ENCODE measurements at places on chromosomes 3 and 15.

GRCh38 chr15:68363353-68363752, 68.6 kb downstream of the ITGA11 start:
- DNase-seq, result no peak

DNA sequence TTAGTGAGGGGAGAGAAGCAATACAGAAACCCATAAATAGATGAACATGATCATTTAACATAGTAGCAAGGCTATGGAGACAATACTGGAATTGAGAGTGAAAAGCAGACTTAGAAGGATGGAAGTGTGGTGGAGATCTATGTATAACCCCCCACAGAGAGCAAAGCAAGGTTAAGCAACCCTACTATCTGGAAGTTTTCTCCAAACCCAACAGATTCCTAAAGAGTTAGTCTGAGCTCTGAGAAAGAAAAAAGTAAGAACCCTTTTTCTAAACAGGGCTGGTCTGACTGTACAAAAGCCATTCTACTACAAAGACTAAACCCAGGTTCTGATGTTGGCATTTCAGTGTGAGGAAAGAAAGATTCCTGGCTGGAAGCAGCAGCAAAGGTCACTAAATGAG, 153.2 kb downstream of the WNT5A start:
- no peak for DNase-seq

DNA sequence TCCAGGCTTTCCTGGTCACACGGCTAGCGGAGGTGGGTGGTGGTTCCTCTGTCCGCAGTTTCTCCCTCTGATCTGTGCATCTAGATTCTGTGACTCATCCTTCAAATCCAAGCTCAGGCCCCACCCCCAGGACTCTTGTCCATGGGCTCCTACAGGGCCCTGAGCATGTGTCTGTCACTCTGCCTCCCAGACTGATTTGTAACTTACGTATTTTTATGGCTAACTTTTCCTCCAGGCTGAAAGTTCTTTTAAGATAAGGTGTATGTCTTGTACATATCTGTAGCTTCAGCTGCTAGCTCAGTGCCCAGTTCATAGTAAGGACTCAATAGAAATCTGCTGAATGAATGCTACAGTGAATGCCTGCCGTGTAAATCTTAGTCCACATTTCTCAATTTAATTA, 8.0 kb downstream of the ESYT3 start:
- DNase-seq, result no peak

DNA sequence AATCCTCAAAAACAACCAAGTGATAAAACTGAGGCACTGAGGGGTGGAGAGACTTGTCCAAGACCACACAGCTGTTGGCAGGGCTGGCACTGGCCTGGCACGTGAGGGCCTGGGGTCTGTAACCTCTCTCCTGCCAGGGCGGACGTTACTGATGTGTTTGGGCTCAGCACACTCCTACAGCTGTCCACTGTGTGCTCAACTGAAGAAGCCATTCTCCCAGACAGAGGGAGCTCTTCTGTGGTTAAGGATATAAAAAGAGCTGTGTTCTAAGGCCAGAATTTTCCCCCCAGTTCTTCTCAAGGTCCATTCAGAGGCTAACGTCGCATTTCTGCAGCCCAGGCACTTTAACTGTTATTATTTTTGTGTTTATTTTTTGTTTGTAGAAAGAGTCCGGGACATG, 429.0 kb upstream of the ATP11B start:
- DNase-seq, result no peak

- no peak for DNase-seq
Observed at GRCh38 chr15:74053517-74053916, 28.8 kb downstream of the GOLGA6A start.

GRCh38 chr15:64355348-64355943, 527 bp downstream of the CSNK1G1 start:
- DNase-seq, result peak; percentile 28

DNA sequence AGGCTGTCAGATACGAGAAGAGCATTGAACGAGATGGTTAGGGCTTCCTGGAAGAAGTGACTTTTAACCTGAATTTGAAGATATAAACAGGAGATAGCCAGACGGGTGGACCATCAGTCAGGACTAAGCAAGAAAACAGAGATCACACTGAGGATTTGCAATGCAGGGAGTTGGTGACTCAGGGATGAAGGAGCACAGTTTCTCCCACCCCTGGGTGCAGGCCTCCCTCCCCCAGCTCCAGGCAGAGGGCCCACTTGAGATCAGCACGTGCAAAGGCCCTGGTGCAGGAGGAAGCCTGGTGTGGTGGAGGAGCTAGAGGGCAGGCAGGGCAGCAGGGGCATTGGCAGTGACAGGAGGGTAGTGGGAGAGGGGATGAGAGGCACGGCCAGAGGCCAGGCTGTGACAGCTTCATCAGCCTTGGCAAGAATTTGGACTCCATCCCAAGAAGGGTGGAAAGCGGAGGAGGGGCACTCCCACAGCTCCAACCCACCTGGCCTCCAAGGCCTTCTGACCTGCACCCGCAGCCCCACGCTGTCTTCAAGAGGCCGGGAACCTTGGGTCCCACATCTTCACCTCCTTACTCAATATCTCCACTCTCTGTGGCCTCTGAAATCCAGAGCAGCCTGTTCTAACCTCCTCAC, 8.7 kb upstream of the PCSK6 start:
- DNase-seq, result no peak

DNA sequence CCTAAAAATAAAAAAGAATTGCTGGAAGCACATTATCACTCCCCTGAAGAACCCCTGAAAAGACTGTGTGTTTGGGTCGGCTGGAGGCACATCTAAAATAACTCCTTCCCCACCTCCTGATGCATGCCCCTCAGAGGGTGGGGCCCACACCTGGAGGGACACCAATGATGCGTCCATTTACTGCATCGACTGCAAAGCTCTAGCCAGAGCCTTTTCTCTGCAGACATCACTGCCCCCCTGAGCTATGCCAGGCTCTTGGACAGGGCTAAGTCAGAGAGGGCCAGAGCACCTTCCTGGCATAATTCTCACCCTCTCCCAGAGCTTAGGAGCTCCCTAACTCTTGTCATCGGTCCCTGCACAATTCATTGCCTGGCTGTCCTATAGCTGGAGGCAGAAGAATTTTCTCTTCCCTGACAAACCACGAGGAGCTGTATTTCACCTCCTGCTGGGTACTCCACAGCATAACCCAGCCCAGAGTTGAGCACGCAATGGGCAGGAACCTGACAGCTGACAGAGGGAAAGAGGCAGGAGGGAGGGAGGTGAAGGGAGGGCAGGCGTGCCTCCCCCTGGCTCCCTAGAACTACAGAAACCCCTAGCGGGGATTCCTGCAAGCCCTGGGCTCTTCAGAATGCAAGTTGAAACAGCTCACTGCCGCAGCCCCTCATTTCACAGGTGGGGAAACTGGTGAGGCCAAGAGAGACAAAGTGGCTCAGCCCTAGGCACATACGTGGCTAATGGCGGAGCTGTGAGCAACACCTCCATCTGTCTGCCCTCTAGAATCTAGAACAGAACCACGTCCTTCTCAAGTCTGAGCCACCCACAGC, 46.6 kb downstream of the XXYLT1 start:
- DNase-seq, result no peak

DNA sequence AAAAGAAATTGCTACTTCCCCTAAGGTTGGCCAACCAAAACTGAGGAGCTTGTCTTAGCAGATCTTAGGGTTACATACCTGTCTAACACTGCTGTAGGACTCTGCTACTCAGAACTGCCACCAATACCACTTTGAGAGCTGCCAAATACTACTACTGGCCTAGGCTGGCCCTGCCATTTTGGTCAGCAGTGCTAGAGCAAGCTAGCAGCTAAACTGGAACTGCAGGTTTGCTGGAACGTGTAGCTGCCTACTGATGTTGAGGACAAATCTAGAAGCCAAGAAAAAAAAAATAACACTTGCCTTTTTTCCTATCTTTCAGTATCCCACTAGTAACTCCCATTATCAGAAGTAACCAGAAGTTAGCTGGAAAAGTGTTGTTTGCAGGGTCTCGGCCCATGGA, 387.4 kb downstream of the RBMS3 start:
- no peak for DNase-seq

DNA sequence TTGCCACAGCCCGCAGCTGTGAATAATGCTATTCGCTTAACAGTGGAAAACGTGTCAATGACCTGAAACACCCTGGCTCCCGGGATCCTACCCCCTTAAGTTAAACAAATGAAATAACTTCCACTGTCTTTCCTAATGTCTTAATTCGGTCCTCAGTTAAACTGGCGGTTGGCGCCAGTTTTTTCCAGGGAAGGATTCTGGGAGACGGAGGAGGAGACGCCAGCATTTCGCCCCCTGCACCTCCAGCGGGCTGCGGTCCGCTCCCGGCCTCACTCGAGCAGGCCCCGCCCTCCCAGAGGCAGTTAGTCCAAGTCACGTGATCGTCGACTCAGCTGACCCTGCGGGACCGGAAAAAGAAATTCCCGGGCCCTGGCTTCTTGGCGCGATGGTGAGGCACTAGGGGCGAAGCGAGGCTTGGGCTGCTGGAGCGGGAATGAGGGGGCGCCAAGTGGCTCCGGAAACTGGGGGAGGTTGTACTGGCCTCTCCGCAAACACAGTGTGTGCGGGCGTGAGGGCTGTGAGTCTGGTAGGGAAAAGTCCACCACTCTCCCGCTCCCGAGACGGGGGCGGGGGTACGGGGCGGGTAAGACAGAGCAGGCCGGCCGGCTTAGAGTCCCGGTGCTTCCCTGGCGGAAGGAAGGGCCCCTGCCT, at the start of gene COMMD4:
COMMD4 (plus strand) TSS at position 359 of the 651 bp plus-strand sequence; CDS start at position 386, 27 bp downstream.
- peak; percentile 74 for DNase-seq

DNA sequence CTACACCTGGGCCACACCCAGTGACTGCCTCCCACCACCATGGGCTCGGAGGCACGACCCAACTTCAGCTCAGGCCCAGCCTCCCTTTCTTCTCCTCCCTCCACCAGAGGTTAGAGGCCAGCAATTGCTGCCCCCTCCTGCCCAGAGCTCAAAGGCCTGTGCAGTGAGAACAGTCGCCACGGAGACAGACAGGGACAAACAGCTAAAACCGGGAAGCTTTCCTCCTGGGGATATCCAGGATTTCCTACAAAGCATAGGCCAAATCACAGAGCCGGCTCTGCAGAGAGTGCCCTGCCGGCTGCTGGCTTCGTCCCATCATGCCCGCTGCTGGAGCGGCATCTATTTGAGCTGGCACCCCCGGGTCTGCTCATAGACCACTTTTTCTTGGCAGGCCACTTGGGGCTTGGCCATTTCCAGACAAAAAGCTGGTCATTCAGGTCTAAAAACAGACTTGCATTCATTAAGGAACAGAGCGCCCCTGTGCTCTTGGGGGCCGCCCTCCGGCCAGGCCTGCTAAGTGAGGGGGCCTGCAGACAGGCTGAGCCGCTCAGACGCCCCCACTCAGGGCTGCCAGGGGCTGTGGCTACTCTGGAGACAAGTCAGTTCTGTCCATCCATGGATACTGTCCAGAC, 17.5 kb downstream of the GRAMD2A start:
- DNase-seq, result no peak

GRCh38 chr3:53643757-53644156, 149.3 kb downstream of the CACNA1D start:
- DNase-seq, result no peak

- no peak for DNase-seq
Observed at GRCh38 chr3:127449486-127450212, 140.9 kb downstream of the TPRA1 start.

DNA sequence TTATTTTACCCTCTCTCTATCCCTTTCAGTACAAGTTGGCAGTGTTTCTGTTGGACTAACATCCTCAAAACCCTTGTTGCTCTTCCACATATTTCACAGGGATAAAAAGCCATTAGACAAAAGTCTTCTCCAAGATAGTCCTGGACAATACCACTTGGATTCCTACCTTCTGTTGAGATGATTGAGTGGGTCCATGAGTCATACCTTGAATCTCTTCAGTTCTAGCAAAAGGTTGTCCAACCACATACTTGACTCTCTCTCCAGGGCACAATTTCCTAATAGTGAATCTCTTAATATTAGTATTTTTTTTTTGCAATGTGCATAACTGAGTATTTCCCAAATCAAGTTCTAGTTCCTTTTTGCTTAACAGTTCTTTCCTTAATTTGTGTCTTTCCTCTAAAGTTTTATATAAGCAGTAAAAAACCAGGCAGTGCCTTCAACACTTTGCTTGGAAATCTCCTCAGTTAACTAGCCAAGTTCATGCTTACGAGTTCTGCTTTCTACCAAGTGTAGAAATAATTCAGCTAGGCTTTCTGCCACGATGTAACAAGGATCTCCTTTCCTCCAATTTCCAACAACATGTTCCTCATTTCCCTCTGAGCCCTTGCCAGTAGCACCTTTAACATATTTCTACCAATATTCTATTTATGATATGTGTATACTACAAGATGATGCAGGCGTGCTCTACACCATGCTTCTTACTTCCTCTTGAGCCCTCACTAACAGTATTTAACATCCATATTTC, 68.3 kb upstream of the NEO1 start:
- DNase-seq, result no peak

DNA sequence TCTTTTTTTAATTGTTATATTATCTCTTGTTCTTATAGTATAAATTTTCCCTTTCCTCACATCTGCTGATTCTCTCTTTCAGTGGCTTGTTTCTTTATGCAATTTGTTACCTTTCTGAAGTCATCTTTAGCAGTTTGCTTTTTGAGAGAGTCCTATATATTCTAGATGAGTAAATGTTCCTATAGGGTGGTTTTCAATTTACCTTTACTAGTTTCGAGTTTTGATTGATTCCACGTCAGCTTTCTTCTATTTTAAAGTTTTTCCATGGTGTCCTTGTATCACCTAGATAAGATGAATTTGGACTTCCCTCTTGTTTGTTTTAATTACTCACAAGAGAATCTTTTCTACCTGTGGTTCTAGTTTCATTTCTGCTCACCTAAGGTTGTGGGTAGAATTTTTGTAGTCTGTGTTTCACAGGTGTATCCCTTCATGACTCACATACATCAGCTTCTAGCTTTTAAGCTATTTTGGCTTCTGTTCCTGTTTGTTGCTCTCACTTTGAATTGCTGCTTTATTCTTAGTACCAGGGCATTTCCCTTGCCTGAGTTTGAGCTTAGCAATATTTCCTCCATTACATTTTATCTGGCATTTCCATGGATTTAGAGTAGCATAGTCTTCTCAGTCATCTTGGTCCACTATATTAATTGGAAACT, 6.4 kb downstream of the TEX9 start:
- DNase-seq, result no peak

GRCh38 chr3:156535162-156535627, 19.7 kb downstream of the SSR3 start:
- DNase-seq, result no peak

DNA sequence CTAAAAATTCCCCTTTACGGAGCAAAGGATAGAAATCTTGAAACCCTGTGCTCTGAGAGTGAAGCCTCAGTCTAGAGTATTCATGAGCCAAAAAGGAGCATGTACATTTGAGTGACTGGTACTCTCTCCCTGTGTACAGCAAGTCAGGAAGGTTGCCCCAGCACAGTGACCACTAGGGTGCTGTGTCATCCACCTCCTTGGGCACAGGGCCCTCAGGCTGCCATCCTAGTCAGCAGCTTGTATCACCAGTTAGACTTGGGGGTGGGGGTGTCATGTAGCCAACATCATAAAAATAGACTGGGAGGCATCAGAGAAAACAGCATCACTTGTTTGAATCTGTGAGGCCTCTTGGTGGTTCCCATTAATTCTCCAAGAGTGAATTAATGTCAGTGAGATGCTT, 12.0 kb downstream of the NME9 start:
- DNase-seq, result no peak

DNA sequence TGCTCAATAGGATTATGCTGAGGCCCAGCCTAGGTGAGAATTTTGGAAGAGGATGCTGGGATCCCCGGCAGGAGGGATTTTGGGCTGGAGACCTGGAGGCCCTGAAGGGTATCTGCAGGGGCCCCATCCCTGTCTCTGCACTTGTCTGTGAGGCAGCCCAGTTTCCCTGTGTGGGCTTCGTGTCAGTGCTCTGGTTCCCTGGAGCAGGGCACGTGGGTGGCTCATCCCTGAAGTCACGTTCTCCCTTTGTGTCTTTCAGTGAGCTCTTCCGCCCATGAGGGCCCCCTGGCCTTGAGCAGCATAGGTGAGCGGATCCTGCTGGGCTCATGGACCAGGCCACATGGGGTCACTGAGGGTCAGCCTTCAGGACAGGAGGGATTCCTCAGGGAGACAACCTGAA, 217.9 kb downstream of the SNRPN start:
- no peak for DNase-seq

Measured in stimulated activated CD8-positive, alpha-beta memory T cell treated with anti-CD3 and anti-CD28 coated beads, Interleukin-4, amount 100 ng/mL, for 24 hours (primary cell).